GM13977 (cell line): ENCODE measurements at places on chromosomes 5 and 9.

DNA sequence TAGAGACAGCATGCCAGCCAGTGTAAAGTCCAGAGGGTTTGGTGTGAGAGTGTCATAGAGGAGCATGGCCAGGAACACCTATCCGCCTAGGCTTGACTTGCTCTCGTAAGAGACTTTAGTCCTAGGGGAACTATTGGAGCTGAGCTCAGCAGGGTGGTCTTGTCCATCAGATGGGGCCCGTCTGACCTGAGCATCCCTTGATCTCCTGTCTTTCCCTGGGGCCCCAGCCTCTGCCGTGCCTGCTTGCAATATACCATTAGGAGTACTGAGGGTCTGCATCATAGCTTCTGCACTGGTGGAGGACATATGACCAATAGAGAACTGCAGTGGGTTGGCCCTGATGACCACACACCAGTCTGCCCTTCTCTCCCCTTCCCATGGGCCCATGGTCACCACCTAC, 251.0 kb downstream of the TUSC1 start:
- DNase-seq, result no peak

DNA sequence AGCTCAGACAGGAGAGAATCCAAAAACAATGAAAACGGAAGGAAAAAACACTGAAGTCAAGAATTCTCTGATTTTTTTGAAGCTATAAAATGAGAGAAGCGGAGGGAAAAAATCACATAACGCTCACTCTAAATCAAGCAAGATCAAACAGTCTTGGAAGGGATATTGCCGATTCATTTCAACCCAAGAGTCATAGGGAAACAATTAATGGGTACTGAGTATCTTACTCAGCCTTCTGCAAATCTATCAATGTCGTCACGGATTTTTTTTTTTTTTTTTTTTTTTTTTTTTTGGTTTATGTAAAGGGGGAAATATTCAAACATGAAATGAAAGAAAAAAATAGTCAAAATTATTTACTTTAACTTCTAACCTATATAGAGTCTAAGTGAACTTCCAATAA, 9.5 kb downstream of the MEF2C start:
- DNase-seq, result no peak

GRCh38 chr9:113787871-113788270, 88.2 kb upstream of the ZNF618 start:
- no peak for DNase-seq

GRCh38 chr9:129783516-129784361, 19.2 kb upstream of the TOR1B start:
- peak; percentile 87 for DNase-seq

DNA sequence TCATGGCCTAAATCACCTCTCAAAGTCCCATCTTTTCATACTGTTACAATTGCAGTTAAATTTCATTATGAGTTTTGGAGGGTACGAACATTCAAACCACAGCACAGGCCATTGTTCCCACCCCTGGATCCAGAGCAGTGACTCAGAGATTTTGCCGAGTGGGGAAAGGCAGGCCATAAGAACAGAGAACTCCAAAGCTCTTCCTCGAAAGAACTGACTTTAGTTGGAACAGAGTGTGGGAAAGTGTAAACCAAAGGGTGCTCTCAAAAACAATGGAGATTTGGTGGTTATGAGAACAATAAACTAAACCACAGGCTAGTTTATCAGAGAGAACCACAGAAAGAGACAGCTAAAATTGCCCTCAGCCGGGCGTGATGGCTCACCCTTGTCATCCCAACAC, 19.4 kb upstream of the GRPEL2 start:
- DNase-seq, result no peak

DNA sequence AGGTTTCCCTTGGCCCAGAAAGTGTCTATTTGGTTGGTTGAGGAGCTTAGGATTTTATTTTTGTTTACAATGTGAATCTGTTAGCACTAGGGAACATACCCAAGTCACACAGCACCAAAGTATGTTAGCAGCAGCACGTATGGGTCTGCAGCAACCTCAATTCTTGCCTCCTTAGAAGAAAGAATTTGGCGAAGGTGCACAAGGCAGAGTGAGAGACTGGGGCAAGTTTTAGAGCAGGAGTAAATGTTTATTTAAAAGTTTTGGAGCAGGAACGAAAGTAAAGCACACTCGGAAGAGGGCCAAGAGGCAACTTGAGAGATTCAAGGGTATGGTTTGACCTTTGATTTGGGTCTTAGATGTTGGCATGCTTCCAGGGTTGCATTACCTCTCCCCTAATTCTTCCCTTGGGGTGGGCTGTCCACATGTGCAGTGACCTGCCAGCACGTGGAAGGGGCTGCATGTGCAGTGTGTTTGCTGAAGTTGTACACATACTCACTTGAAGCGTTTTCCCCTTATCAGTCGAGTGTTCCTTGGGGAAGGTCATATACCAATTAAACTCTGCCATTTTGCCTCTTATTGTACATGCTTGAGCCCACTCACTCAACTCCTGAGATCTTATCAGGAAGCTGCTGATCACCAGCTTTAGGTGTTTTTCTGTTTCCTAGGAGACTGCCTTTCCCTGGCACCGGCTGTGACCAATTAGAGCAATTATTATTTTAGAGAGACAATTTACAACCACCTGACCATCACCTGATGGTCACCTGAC, 64.9 kb upstream of the SHC3 start:
- no peak for DNase-seq

DNA sequence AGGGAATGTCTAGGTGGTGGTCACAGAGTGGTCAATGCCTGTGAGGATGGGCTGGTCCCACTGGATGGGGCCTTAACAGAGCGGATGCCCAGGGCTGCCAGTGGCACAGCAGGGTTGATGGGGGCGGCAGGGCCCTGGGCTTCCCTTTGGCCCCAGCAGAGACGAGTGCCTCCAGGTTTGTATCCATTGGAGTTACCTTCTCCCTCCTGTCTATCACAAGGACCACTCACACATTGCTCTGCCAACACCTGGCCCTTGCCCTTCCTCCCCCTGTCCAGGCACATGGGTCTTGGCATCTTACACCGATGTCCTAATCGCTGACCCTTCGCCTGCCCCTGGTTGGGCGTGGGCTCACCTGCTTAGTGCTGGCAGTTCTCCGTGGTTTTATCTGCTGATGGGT, 26.2 kb upstream of the IRX4 start:
- DNase-seq, result no peak

DNA sequence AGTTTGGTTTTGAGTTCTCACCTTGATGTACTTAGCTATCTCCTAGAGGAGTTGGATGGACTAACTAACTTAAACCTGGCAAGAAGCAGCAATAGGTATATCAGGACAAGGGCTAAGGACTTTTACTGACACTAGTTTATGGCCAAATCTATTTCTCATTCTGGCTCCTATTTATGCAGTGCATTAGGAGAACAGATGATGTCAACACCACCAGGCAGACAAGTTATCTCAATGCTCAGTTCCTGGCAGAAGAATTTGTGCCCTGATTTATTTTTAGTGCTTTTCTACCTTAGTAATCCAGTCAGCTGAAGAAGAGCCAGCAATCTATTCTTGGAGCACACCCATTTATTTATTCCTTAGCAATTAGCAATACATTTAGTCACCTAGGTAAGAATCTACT, 30.7 kb upstream of the MYOT start:
- DNase-seq, result no peak

DNA sequence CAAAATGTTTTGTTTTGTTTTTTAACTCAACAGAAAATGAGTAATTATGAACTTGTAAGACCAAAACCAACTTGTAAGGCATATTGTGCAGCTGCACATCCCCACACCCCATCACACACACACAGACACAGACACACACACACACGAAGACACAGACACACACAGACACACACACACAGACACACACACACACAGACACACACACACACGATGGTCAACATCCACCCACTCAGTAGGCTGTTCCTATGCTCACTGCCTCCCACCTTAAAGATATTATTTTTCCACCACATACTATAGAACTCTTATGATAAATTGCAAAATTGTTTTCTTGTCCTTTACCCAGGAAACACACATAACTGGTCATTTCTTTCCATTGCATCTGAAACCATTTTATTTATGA, 6.2 kb downstream of the SHC3 start:
- DNase-seq, result no peak

- DNase-seq, result no peak
Measured at GRCh38 chr5:97628031-97628430, 445.0 kb upstream of the RIOK2 start.

- DNase-seq, result no peak
Measured at GRCh38 chr5:137738947-137739346, 3.1 kb upstream of the KLHL3 start.

DNA sequence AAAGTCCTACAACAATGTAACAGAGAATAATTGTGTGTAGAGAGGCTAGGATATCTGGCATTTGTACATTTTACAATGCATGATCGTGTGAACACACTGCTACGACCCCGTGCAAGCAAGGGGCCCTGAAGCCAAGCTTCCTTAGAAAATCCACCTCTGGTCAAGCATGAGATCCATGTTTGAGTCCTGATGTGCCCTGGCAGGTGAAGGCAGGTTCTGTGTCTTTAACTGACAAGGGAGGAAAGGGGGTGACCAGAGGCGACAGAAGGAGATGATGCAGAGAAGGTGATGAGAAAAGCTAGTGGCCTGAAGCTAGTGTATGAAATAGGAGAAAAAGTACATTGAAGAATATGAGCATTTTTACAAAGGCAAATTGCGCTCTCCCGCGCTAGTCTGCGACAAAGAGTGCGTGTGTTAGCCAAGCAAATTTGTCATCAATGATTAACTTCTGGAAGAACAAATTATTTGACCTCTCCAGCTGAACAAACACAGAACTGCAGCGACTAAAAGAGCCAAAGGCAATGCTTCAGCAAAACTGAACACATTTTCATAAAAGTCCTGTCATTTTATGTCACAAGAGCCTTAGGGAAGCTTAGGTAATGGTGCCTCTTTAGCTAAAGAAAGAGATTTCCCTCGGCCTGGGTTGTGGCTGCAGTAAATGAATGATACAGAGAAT, 101.7 kb upstream of the DAPK1 start:
- no peak for DNase-seq

- no peak for DNase-seq
Measured at GRCh38 chr9:132094314-132094791, 14.7 kb upstream of the MED27 start.

DNA sequence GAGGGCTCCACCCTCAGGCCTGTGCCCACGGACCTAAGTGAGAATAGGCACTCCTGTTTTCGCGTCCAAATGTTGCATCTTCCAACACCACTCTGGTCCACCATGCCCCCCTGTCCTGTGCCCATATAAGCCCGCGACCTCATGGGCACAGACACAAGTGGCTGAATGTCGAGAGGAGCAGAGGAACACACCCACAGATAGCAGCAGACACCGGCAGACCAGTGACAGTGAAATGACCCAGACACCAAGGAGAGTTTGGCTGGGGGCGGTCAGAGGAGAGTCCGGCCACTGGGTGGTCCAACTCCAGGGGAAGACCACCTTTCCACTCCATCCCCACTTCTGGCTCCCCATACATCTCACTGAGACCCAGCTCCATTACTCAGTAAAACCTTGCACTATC, 161.4 kb upstream of the DAB2 start:
- DNase-seq, result no peak

DNA sequence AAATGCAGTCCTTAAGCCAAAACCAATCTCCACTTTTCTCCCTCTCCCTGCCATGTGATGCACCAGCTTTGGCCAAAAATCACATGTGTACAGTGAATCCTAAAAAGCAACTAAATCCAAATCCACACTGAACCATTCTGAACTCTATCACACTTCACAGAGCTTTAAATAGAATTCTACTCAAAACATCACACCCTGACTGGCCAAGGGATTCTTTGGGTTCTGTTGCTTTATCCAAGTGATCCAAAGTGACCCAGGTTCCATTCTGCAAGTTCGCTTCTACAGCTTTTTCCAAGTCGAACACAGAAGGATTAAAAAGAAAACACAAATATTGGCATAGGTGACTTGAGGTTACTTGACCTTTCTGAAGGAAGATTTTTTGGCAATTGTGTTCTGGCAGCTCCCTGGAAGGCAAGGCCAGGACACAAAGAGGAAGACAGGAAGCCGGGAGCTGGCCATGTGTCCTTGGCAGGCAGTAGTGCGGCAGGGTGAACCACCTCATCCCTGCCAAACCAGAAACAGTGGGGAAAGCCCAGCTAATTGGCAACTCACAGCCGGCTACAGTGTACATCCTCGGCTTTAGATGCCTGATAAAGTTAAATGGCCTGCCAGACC, 115.0 kb downstream of the NFIB start:
- DNase-seq, result no peak

GRCh38 chr5:102119252-102119651, 176.8 kb downstream of the SLCO4C1 start:
- DNase-seq, result no peak

- no peak for DNase-seq
Measured at GRCh38 chr5:148968311-148968710, 94.6 kb downstream of the SH3TC2 start.

DNA sequence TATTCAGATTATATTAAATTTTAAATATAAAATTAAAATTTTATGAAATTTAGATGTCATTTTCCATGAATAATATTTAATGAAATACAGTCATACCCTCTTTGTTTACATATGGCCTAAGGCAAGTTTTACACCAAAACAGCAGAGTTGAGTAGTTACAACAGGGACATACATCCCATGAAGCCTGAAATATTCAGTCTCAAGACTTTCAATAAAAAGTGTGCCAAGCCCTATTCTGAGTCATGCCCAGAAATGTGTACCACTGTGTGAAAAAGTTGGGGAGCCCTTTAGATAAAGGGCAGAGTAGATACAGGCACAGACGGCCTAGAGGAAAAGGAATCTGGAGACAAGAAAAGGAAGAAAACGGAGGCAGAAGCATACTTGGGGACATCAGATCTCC, 261.3 kb downstream of the SGCD start:
- no peak for DNase-seq

GRCh38 chr9:131204285-131204684, 72.0 kb downstream of the FAM78A start:
- DNase-seq, result no peak

DNA sequence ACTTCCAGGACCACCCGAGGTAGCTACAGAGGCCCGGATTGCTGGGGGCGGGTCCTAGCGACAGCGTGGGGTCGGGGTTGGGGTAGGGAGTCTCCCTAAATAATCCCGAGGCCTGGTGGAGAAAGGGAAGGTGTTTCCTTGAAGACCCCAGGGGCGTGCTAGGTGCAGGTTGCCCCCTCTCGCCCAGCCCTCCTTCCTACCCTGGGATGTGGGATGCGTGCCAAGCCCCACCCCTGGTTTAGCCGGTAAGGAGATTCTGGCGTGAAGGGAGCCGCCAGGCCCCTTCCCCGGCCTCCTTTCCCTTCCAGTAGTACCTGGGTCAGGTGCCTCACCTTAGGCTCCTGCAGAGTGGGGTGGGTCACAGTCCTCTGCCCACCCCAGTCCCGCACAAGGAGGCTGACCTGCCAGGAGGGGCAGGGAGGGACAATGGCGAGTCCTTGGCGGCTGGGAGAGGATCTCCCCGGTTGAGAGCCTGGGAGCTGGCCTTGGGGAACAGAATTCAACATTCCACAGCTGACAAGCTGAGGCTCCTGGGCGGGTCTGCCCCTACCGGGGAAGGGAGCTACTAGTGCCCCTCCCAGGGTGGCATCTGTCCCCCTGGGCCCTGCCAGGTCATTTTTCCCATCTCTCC, 674 bp downstream of the TSPAN17 start:
- no peak for DNase-seq

GRCh38 chr5:533243-533954, 9.2 kb upstream of the SLC9A3 start:
- DNase-seq, result no peak

GRCh38 chr5:173808079-173808808, 79.9 kb upstream of the CPEB4 start:
- DNase-seq, result no peak
